ENCODE measurements at places on chromosomes 4 and X.

GRCh38 chrX:151177141-151178027 lies 1.0 kb downstream of the GPR50 start:
- no peak for DNase-seq

GRCh38 chrX:49925176-49925575 lies 2.8 kb downstream of the CLCN5 start:
- DNase-seq = no peak

DNA sequence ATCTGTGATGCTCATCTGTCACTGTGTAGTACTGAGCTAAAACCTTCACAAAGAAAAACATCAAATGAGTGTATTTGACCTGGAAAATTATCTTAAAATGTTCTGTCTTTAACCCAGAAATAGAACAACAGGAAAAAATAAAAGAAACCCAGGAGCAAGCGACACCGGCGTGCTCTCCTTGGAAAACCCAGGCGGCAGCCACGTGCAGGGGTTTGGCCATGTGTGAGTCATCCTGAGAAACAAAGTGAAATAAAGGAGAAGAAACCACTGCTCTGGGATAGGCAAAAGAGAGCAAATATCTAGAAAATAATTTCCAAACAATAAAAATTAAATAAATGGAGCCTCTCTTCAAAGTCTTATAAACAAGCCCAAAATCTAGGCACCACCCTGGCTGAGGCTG lies 20.0 kb upstream of the TMEM128 start:
- DNase-seq = no peak

DNA sequence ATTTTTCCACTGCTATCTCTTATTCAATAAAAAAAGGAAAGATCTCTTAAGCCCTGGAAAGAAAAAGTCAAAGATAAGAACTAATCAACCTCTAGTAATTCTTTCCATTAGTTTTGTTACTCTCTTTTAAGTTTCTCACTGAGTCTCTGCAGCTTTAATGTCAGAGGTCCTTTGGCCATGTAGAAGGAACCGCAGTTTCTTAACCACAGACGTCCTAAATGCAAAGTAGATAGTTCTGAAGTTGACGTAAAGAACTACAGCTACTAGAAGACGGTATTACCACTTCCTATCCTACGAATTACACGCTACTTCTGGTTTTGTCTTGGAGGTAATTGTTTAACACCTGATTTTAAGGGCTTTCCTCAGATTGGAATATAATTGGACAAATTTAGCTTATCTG lies 325.9 kb downstream of the ANKRD50 start:
- no peak for DNase-seq

DNA sequence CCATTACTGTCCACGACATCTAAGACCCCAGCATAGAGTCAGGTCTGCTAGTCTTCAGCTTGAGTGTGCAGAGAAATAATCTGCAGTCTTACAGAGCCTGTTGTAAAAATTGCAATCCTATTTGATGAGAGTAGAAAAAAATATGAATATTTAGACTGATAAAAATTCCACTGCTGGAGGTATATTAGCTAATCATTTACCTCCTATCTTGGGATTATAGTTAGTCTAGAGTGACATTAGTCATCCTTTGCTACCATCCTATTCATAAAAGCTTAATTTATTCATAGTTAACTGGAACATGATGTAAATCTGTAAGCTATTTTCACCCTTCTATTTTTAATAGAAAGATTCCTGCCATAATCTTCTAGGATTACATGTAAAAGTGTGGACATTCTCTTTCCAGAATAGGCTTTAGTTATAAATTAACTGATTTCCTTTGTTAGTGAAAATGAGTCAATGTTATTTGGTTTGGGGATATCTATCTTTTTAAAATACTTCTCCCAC lies 26.7 kb downstream of the C4orf54 start:
- DNase-seq = no peak

DNA sequence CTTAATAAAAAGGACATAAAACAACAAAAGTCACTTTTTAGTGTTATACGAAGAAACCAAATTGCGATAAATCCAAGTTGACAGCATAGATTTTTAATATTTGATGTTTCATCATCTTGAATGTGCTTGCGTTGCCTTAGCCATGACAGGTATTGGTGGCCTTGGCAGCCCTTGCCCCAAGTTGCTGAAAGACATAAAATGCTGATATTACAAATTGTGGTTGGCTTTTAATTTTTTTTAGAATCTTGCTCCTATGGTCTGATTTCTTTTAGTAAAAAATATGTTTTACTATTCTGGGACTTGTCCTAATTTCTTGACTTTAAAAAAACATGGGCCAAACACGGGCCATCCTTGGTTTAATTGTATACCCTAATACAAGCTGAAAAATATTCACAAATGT lies 122.6 kb downstream of the SLC4A4 start:
- no peak for DNase-seq

DNA sequence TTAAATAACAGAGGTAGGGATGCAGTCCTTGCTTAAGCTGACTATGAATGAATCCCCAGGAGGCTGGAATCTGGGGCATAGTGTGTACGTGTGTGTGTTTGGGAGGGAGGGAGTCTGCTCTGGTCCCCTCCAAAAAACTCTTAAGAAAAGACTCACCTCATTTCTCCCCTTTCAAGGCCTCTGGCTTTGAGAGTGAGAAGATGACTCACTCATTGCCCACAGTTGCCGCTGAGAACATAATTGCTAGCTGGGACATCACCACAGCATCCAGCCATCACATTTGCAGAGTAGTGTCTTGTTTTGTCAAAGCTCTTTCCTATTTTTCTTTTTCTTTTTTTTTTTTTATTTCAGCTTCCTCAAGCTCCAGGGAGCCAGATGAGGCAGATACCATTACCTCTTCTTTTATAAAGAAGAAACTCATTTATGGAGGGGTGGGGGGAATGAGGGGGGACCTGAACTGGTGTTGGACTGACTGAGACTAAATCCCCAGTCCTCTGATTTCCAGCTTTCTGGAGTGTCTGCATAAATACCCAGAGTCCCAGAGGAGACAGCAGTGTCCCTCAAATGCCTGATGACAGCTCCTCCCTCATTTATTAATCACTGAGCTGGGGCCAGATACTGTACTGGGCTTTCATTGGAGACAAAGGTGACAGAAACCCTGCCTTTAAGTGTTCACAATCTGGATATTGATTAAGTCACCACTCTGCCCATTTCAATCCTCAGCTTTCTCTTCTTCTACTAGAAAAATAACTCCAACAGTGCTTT lies 61.9 kb upstream of the LAS1L start:
- DNase-seq = peak; percentile 41

DNA sequence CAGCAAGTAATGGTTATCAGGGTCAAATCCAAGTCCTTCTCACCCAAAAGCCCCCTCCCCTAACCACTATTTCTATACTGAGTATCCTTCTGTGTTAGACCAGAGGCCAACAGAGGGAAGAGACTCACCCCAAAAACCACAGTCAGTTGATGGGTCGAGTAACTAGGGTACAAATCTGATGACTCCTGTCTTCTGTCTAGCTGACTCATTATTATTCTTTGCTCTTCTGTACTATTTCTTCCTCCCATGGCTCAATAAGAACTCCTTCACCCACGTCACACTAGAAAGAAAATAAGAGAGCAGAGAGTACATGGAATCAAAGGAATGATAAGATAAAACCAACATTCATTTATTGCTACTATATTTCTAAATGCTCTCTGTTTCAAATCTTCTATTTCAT lies 2.0 kb downstream of the RAB40A start:
- DNase-seq = no peak

DNA sequence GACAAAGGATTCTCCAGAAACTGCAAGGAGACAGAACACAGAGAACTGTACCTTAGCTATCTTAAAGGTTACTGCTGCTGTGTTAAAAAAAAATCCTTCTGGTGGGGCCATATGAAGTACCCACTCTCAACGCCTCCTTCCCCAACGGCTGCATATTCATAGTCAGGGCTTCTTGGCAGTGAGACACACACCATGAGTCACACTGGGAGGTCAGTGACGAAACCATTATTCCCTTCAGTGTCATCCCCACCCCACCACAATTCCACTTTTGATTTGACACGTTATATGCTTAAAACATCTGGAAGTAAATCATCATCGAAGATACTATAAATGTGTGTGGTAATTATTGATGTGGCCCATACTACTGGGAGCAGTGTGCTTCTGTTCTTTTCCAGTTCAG lies 271.5 kb downstream of the LDB2 start:
- no peak for DNase-seq

- no peak for DNase-seq
These were observed 216.3 kb downstream of the KCTD8 start for GRCh38 chr4:44232262-44232661.

- DNase-seq = no peak
These were observed 34.5 kb upstream of the RAB33B start for GRCh38 chr4:139419388-139419914.

GRCh38 chrX:154374313-154375155 lies at the start of gene FLNA:
FLNA (minus strand) TSS chrX:154374634; CDS start chrX:154371245, 3,389 bp downstream.
- no peak for DNase-seq

DNA sequence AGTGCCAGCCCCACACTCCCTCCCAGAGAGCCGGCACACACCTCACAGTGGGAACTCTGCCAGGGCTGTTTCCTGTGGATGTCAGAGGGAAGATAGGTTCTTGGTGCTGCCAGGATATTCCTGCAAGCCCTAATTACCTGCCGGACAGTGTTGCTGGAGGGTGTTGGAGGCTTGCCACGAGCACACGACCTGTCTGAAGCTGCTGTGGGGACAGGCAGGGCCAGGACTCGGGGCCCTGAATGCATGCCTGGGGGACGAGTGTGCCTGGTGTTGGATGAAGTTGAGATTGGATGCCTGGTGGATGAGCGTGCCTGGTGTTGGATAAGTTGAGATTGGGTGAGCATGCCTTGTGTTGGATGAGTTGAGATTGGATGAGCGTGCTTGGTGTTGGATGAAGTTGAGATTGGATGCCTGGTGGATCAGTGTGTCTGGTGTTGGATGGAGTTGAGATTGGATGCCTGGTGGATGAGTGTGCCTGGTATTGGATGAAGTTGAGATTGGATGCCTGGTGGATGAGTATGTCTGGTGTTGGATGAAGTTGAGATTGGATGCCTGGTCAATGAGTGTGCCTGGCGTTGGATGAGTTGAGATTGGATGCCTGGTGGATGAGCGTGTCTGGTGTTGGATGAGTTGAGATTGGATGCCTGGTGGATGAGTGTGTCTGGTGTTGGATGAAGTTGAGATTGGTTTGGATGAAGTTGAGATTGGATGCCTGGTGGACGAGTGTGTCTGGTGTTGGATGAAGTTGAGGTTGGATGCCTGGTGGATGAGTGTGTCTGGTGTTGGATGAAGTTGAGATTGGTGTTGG lies 23.2 kb upstream of the UVSSA start:
- no peak for DNase-seq

DNA sequence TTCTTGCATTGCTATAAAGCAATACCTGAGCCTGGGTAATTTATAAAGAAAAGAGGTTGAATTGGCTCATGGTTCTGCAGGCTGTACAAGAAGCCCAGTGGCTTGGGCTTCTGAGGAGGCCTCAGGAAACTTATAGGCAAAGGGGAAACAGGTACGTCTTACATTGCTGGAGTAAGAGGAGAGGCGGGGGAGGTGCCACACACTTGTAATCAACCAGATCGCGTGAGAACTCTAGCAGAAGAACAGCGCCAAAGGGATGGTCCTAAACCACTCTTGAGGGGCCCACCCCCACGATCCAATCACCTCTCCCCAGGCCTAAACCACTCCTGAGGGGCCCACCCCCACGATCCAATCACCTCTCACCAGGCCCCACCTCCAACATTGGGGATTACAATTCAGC lies 50.6 kb upstream of the SHOX start:
- no peak for DNase-seq

GRCh38 chr4:24914460-24914859 lies 1.6 kb upstream of the CCDC149 start:
- no peak for DNase-seq

GRCh38 chrX:98962996-98963395 lies 1447.1 kb downstream of the PCDH19 start:
- no peak for DNase-seq

- no peak for DNase-seq
These were observed 115.0 kb upstream of the PRKG2 start for GRCh38 chr4:81330018-81330417.

- DNase-seq = no peak
These were observed 1017.6 kb upstream of the HS3ST1 start for GRCh38 chr4:12446256-12446655.

DNA sequence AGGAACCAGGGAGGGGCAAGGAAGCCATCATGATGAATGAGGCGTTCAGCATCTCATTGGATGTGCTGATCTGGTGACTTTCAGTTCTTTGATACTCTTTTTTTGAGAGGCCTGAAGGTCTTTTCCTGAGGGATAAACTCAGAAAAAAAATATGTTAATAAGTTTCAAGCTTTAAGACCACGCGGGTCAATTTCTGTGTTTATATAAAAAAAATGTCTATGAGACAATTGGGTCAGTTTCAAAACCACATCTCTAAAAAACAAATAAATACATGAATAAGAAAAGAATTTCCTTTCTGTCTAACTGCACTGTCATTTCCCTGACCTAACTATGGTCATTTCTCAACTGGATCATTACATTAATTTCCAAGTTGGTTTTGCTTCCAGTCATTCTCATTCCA lies 62.6 kb downstream of the TRIML1 start:
- DNase-seq = no peak
